Fibroblast of lung (primary cell): ENCODE measurements at places on chromosomes 1 and 21. TPM values are rescaled to one million over a fixed set of nuclear protein-coding genes. Genes with fewer than 3 reads are reported as not detected.
A peak's percentile ranks its signal among the peaks of the same experiment; 100 is the strongest.

Gene UBE2U
- polyA plus RNA-seq: not detected in 2 replicates

Gene ZCCHC17
- 62.3 and 64.8 TPM in 2 replicates for polyA plus RNA-seq

Gene OR2T2
- polyA plus RNA-seq: not detected in 2 replicates

Gene PLA2G2C
- not detected in 2 replicates for polyA plus RNA-seq

Gene METTL18
- 4.4 and 5.3 TPM in 2 replicates for polyA plus RNA-seq

Gene HES2
- polyA plus RNA-seq: 0.02 TPM in 1 of 2 replicates, not detected in the other

Gene TCP10L
- 0.24 TPM in 1 of 2 replicates, not detected in the other for polyA plus RNA-seq

Gene KLHL21
- polyA plus RNA-seq: 11.7 and 12.8 TPM in 2 replicates

Gene LCE1A
- not detected in 2 replicates for polyA plus RNA-seq

Gene C8B
- polyA plus RNA-seq: not detected in 2 replicates

Gene AQP10
- polyA plus RNA-seq: not detected in 2 replicates

Gene CD101
- polyA plus RNA-seq: 0.25 TPM in 1 of 2 replicates, not detected in the other

DNA sequence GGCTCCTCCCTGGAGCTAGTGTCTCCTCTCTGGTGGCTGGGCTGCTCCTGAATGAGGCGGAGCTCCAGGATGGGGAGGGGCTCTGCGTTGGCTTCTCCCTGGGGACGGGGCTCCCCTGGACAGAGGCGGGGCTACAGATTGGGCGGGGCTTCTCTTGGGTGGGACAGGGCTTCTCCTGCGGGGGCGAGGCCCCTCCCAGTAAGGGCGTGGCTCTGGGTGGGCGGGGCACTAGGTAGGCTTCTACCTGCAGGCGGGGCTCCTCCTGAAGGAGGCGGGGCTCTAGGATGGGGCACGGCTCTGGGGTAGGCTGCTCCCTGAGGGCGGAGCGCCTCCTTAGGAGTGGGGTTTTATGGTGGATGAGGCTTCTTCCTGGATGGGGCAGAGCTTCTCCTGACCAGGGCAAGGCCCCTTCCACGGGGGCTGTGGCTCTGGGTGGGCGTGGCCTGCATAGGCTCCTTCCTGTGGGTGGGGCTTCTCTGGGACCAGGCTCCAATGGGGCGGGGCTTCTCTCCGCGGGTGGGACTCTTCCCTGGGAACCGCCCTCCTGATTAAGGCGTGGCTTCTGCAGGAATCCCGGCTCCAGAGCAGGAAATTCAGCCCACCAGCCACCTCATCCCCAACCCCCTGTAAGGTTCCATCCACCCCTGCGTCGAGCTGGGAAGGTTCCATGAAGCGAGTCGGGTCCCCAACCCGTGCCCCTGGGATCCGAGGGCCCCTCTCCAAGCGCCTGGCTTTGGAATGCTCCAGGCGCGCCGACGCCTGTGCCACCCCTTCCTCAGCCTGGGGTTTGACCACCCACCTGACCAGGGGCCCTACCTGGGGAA, 22.7 kb upstream of the ARF1 start:
- no peak overlapping the region for H3K27ac ChIP-seq
- peaks cover 10% of the 10 kb centered on the region for H3K27me3 ChIP-seq
- H3K4me1 ChIP-seq: no peaks in the 10 kb centered on the region
- no peak overlapping the region for H3K4me3 ChIP-seq

DNA sequence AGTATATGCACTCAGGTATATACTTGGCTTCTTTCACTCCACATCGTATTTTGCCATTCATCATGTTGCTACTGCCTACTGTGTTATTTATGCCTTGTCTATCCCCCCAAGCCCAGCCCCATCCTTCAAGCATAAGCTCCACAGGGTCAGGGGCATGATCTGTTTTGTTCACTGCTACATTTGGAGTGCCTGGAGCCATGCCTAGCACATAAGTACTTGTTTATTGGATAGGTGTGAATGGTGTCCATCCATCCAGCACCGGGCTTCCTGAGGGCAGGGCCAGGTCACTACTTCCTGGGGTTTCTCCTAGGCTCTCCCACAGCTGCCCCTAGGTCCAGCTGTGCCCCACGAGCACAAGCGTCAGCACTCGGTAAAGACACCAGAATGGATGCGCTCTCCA, 289.0 kb upstream of the VAMP3 start:
- no peak for DNase-seq
- no peaks in the 10 kb centered on the region for H3K27me3 ChIP-seq
- no peak overlapping the region for H3K4me3 ChIP-seq
- peaks cover 2% of the 10 kb centered on the region for H3K4me1 ChIP-seq
- H3K36me3 ChIP-seq: no peaks in the 10 kb centered on the region

- DNase-seq: peak; percentile 8
- no peaks in the 10 kb centered on the region for H3K36me3 ChIP-seq
- no peaks in the 10 kb centered on the region for H3K27me3 ChIP-seq
- H3K27ac ChIP-seq: no peak overlapping the region
- H3K4me3 ChIP-seq: no peak overlapping the region
Measured at GRCh38 chr1:38235705-38236104, 189.1 kb upstream of the POU3F1 start.

- no peak overlapping the region for H3K4me3 ChIP-seq
- no peaks in the 10 kb centered on the region for H3K4me1 ChIP-seq
- DNase-seq: peak; percentile 20
- no peaks in the 10 kb centered on the region for H3K36me3 ChIP-seq
Measured at GRCh38 chr21:31798842-31799704, 67.2 kb upstream of the SCAF4 start.

DNA sequence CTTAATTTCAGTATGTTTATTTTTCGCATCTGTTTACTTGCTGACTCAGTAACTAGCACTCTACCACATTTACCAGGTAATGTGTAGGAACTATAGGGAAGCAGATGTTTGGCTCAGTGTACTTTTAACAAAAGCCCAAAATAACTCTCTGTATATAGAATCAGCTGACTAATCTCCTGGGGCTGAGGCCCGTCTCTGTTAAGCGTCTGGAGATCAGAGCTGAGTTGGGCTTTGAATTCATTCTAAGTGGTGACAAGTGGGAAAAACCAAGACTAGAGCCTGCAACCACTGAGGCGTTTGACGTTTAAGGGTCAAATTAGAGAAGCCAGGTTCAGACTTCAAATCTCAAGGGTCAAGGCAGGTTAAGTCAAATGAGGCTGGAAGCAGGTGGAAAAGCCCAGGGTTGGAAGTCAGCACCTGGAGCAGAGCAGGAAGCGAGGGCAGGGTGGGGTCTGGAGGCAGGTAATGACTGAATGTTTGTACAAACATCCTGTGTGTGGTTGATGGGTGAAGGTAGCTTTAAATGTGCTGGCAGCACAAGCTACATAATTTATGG, 56.8 kb upstream of the LYST start:
- peaks cover 26% of the 10 kb centered on the region for H3K4me1 ChIP-seq
- peak; percentile 55 for DNase-seq
- no peaks in the 10 kb centered on the region for H3K36me3 ChIP-seq

GRCh38 chr21:34693192-34693810, 24.5 kb downstream of the CLIC6 start:
- no peaks in the 10 kb centered on the region for H3K36me3 ChIP-seq
- peak; percentile 83 for DNase-seq
- no peak overlapping the region for H3K4me3 ChIP-seq
- H3K27me3 ChIP-seq: no peaks in the 10 kb centered on the region
- H3K27ac ChIP-seq: no peak overlapping the region

- no peaks in the 10 kb centered on the region for H3K27me3 ChIP-seq
- H3K36me3 ChIP-seq: no peaks in the 10 kb centered on the region
- peak; percentile 65 for DNase-seq
Measured at GRCh38 chr21:46079352-46080170, 18.4 kb upstream of the COL6A2 start.

DNA sequence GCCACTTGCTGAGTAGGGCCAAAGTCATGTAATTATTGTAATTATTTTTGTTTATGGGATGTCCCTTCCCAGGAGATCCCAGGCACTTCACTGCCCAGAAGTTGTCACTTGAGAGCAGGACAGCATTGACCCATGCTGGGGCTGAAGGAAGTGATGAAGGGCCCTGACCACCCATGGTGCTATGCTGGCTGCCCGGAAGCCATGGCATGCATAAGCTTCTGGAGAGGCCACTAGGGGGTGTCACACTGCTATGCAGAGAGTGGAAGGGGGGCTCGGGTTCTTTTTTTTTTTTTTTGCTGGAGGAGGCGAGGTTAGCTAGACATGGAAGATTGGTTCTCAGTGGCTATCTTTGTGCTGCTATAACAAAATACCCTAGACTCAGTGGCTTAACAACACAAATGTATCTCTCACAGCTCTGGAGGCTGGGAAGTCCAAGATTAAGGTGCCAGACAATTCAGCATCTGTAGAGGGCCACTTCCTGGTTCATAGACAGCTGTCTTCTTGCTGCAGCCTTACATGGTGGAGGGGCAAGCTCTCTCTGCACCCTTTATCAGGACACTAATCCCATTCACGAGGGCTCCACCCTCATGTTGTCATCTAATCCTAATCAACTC, 84.9 kb downstream of the CNIH3 start:
- no peak overlapping the region for H3K27ac ChIP-seq
- no peaks in the 10 kb centered on the region for H3K27me3 ChIP-seq
- H3K36me3 ChIP-seq: no peaks in the 10 kb centered on the region
- peak; percentile 49 for DNase-seq

GRCh38 chr21:41121785-41122415, 46.1 kb upstream of the BACE2 start:
- H3K36me3 ChIP-seq: no peaks in the 10 kb centered on the region
- no peaks in the 10 kb centered on the region for H3K27me3 ChIP-seq
- no peak overlapping the region for H3K4me3 ChIP-seq
- H3K4me1 ChIP-seq: no peaks in the 10 kb centered on the region

- no peaks in the 10 kb centered on the region for H3K36me3 ChIP-seq
- H3K27ac ChIP-seq: no peak overlapping the region
- H3K4me1 ChIP-seq: peaks cover 2% of the 10 kb centered on the region
- no peaks in the 10 kb centered on the region for H3K27me3 ChIP-seq
Measured at GRCh38 chr1:65494671-65495070, 74.2 kb downstream of the LEPR start.

GRCh38 chr1:34690269-34690668, 64.6 kb upstream of the GJB5 start:
- H3K27me3 ChIP-seq: no peaks in the 10 kb centered on the region
- no peaks in the 10 kb centered on the region for H3K36me3 ChIP-seq
- no peak for DNase-seq
- no peaks in the 10 kb centered on the region for H3K4me1 ChIP-seq
- no peak overlapping the region for H3K4me3 ChIP-seq
- H3K27ac ChIP-seq: no peak overlapping the region

DNA sequence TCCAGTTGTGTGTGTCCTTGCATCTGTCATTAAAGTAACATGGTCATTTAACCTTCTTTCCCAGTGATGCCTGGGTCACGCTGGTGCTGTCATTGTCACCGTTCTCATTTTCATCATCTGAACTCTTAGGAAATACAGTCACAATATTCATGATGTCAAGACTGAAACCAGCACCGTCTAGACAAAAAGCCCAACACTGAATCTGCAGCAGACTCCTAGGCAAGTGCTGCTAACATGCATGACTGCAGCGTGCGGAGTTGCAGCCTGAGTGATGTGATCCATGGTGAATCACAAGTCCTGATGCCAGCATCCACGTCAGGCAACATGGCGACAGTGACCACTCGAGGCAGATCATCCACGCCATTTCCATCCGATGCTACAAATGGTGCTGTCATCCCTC, 37.6 kb downstream of the MRPL37 start:
- H3K4me1 ChIP-seq: no peaks in the 10 kb centered on the region
- no peak overlapping the region for H3K27ac ChIP-seq
- DNase-seq: peak; percentile 44
- no peak overlapping the region for H3K4me3 ChIP-seq
- peaks cover 2% of the 10 kb centered on the region for H3K36me3 ChIP-seq
- no peaks in the 10 kb centered on the region for H3K27me3 ChIP-seq

DNA sequence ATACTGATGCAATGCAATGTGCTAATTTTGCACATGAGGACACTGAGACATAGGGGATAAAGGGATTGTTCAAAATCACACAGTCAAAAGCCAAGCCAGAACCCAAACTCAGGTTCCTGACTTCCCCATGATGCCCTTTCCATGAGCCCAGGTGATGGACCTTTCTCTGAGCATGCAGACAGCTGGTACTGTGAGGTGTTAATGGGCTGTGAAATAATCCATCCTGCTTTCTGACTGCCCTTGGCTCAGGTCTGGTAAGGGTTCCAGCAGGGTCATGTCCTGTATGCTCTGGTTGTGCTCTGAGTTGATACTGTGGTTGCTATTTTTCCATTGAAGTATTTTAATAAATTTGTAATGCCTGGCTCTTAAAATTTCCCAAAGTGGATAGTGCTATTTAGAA, 50.0 kb downstream of the CNIH3 start:
- no peak overlapping the region for H3K4me3 ChIP-seq
- H3K4me1 ChIP-seq: peaks cover 3% of the 10 kb centered on the region
- no peak overlapping the region for H3K27ac ChIP-seq
- no peaks in the 10 kb centered on the region for H3K36me3 ChIP-seq
- H3K27me3 ChIP-seq: no peaks in the 10 kb centered on the region

GRCh38 chr1:34140011-34140676, 24.9 kb downstream of the CSMD2 start:
- no peaks in the 10 kb centered on the region for H3K27me3 ChIP-seq
- no peaks in the 10 kb centered on the region for H3K36me3 ChIP-seq
- no peaks in the 10 kb centered on the region for H3K4me1 ChIP-seq
- H3K27ac ChIP-seq: no peak overlapping the region

DNA sequence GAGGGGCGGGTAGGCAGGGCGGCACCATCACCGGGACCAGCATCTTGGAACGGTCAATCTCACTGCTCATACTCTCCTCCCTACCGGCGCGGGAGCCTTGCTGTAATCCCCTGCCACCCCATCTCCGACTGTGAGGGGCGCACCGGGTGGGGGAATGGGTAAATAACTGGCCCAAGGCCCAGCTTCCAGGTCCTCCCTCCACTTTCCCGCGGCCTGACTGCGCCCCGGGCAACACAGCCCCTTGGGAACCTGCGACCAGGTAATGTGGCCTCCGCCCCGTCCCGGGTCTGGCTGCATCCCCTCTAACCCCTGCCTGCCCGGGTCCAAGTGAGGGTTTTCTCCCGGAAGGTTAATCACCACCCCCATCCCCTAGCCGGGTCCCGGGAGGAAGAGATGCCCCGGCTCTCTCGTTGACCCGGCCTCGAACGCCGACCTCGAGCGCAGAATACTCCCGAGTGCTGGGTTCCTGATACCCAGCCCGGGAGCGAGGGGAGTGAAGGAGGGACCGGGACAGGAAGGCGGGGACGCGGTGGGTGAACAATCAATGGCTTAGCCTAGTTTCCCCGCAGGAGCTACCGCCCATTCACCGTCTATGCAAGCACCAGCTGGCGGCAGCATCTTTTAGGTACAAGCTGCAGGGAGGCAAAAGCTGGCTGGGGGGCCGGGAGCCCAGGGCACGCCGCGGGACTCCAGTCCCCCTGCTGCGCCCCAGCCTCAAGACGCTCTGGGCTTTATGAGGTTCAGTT, 5.9 kb upstream of the LHX9 start:
- H3K4me3 ChIP-seq: no peak overlapping the region
- peaks cover 87% of the 10 kb centered on the region for H3K27me3 ChIP-seq
- H3K4me1 ChIP-seq: no peaks in the 10 kb centered on the region
- DNase-seq: no peak

- DNase-seq: peak; percentile 68
- no peaks in the 10 kb centered on the region for H3K36me3 ChIP-seq
- peak overlapping the region; percentile 33 for H3K4me3 ChIP-seq
- H3K27ac ChIP-seq: peak overlapping the region; percentile 47
Measured at GRCh38 chr1:241413386-241413785, 56.4 kb upstream of the RGS7 start.
